ENCODE measurements at places on chromosomes 2 and 18.

DNA sequence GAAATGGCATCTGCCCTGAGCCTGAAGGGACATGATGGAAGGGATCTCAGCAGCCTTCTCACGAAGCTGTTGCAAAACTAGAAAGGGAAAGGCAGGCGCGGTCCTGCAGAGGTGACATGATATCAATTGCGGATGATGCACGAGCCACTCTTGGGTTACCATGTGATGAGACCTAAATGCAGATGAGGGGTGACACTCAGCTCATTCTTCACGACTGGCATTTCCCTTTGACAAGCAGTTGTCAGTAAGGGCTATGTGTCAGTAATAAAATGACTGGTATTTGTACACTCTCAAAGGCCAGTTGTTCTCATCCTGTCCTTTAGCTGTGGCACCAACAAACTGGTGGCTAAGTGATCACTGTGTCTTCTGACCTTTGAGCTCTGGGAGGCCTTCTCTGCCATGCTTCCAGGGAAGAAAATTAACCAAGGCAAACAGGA, 273.6 kb downstream of the ETAA1 start:
- no peak for DNase-seq

- DNase-seq, result no peak
These were observed 702.4 kb downstream of the CPS1 start for GRCh38 chr2:211258646-211259335.

GRCh38 chr18:58009166-58009565, 34.9 kb upstream of the NEDD4L start:
- no peak for DNase-seq

GRCh38 chr18:36706134-36706881, 122.5 kb downstream of the TPGS2 start:
- no peak for DNase-seq

GRCh38 chr2:26976237-26976636, 5.8 kb downstream of the MAPRE3 start:
- DNase-seq, result no peak

- DNase-seq, result no peak
These were observed 34.2 kb downstream of the IMPA2 start for GRCh38 chr18:12015416-12016062.

DNA sequence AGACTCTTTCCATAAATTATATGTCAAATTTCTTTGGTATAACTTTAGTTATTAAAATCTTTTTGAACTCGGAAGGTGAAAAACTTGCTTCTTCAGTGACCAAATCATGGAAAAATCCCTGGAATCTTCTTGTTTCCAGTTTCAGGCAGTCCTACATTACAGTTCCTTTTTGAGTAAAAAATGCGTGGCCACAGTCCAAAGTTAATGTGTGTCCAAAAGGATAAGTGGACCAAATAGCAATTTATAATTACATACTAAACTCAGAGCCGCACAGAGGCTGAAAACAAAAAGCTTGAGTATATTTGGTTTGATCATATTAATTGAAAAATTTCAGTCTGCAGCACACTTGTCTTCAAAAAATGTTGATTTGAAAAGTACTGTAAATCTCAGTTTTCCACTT, 28.4 kb upstream of the DYNC2LI1 start:
- DNase-seq, result no peak

DNA sequence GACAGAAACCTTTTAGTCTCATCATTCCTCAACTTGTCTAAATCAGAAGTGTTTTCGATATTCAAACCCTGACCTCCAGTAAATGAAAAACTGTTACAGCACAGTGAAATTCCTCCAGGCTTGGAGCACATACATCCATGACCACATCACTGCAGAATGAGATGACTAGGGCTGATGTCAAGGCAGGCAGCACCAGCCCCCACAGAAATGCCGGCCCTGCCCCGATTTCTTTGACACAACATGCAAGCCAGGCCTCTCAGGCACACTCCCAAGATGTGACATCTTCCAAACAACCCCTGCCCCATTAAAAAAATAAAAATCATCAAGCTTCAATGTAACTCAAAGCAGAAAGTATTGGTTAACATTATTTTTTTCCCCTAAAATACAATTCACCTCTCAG, 103.3 kb downstream of the CTAGE1 start:
- no peak for DNase-seq

GRCh38 chr2:5175231-5175630, 517.0 kb upstream of the SOX11 start:
- DNase-seq, result no peak

DNA sequence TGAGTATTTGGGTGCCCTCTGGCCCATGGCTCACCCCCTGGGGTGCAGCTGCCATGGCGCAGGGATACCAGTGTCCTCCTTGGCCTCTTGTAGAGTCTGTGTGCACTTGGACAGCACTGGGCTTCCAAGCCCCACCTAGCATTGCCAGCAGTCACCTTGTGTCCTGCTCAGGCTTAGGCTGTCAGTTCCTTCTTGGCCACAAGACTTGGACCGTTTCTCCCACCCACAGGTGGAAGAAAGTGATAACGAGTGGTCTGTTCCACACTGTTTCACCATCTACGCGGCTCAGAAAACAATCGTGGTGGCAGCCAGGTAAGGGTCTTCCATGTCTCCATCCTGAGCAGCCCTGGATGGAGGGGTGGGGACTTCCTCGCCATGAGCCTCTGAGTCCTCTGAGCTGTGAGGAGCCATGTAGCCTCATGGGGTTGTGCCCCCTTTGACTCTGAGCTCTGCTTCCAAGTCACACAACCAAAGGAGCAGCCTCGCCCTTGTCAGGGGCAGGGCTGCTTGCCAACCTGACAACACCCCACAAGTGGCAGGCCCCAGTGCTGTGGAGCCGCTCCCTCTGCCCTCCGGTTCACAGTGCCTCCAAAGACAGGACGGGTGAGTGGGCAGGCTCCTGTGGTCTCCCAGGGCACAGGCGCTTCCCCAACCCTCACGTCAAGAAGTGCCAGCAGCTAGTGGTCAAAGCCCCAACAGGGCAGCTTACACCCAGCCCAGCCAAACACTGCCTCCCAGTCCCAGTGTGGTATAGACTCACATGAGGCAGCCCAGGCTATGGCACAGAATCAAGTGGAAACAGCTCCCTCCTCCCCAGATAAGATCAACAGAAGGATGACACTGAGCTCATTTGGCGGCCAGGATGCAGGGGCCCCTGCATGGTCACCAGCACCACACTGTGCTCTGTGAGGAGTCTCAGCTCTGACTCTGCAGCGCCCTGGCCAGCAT, 18.4 kb downstream of the STK25 start:
- DNase-seq, result no peak

GRCh38 chr2:203621981-203622515, 84.4 kb upstream of the CD28 start:
- DNase-seq, result no peak

GRCh38 chr2:174632841-174633622, 35.4 kb upstream of the WIPF1 start:
- DNase-seq, result no peak

DNA sequence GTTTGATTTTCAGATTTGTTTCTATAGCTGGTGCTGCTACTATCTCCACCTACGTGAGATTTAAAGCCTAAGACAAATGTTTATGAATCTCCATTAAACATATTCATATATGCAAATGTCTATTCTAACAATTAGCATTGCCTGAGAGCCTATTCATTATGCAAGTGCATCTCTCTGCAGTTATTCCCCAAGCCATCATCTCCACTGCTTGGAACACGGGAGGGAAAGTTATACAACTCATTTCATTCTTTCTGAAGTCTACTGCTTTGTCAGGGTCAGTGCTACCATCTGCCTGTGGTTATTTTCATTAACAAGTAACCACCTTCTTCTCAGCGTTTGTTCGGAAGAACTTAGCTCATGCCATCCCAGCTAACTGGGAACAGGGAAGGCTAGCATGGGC, 188.8 kb upstream of the REV1 start:
- no peak for DNase-seq

DNA sequence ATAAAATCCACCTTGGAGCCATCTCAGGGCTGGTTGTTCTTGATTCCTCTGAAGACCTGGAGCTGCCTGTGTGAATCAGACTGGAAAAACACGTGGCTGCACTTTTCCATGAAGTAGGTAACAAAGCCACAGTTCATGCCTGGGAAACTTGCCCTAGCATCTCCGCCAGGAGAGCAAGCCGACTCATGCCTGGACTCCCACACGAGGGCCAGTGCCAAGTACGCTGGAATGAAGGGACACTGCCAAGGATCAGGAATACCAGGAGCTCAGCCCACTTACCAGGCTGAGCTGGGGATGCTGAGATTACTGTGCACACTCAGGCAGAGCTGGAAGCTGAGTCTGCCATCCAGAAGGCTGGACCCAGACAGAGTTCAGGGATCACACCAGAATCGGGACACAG, 10.9 kb upstream of the FHL2 start:
- DNase-seq, result no peak

DNA sequence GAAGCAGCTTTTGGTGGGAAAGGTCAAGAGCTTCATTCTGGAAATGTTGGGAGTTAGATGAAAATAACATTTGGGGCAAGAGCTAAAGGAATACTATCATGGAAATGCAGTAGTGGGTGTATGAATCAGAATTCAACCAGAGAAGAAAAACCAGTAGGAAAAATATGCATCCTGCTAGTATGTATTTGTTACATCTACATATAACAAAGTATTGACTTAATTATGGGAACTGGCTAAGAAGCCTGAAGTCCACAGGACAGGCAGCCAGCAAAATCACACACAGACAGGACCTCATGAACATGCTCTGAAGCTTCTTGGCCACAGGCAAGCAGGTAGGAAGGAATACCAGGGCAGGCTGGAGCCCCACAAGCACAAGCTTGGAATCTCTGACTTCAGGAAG, 185.8 kb downstream of the FBXO15 start:
- no peak for DNase-seq

- DNase-seq, result no peak
These were observed 287.4 kb upstream of the HDAC4 start for GRCh38 chr2:239688122-239688681.

GRCh38 chr18:74728586-74728985, 130.9 kb downstream of the ZNF407 start:
- DNase-seq, result no peak

GRCh38 chr2:180015951-180016709, 9.0 kb upstream of the CWC22 start:
- DNase-seq, result no peak

- DNase-seq, result no peak
These were observed 23.0 kb upstream of the RTN4 start for GRCh38 chr2:55073000-55073983.

GRCh38 chr2:236717729-236718128, 148.1 kb downstream of the ACKR3 start:
- no peak for DNase-seq

DNA sequence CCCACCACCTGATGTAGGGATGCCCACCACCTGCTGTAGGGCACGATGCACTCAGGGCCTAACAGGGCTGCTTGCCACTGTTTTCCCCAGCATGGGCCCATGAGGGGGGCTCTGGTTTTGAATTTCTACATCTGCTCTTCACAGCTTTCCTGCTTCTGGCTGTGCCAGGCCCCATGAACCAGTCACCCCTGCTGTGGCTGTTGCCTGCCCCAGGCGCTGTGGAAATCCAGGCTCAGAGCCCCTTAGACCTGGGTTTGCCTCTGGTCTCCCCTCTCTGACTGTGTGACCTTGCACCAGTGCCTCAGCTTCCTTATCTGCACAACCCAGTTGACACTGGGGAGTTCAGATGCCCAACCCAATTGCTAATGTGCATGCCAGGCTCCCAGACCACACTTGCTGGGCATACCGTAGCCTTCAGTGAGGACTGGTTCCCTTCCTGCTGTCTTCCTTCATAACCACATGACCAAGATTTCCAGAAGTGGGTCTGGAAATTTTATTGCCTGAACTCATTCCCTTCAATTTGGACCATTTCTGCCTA, 6.0 kb upstream of the MLPH start:
- no peak for DNase-seq

- DNase-seq, result no peak
These were observed 13.4 kb downstream of the SERPINB7 start for GRCh38 chr18:63788447-63789096.

DNA sequence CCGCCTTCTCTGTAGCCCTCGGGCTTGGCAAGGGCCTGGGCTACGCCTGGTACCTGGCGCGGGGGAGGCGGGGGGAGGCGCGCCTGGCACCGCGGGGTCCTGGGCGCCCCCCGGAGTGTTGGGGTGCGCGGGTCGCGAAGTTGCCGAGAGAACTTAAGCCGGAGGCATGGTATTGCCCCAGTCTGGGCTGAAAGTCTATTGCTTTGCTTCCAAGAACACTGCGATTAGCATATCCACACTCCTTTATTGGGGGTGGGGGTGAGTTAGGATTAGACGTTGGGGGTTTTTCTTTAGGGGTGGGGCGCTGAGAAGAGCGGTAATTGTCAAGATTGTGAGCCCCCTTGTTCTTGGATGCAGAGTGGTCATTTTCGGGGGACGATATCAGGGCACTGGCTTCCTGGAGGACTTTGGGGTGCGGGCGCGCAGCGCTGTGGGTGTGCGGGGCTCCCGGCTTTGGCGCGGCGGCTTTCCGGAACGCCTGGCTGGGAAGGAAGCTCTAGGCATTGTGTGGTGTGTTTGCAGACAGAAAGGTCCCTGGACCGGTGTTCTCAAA, 798 bp downstream of the TANC1 start:
- no peak for DNase-seq

- DNase-seq, result no peak
These were observed 29.1 kb upstream of the MGAT4A start for GRCh38 chr2:98759827-98760625.

GRCh38 chr2:85981579-85982247, 92.9 kb upstream of the ST3GAL5 start:
- DNase-seq, result no peak

Measured in esophagus squamous epithelium (tissue), 5 donors.